ENCODE measurements at places on chromosomes 7 and 10.

DNA sequence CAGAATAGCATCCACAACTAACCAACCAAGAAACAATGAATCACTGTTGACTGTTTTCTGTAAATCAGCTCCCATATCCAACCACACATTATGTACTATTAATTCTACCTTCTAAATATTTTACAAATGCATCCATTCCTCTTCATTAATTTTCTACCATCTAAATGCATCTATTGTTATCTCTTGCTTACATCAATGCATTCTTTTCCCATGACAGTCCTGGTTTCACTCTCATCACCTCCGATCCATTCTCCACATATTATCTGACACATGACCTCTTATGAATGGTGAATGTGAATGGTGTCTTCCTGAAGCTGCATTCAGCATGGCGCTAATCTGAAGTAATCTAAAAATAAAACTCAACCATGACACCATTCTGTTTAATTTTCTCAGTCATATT lies 153.8 kb upstream of the CALCR start:
- no peak for DNase-seq

DNA sequence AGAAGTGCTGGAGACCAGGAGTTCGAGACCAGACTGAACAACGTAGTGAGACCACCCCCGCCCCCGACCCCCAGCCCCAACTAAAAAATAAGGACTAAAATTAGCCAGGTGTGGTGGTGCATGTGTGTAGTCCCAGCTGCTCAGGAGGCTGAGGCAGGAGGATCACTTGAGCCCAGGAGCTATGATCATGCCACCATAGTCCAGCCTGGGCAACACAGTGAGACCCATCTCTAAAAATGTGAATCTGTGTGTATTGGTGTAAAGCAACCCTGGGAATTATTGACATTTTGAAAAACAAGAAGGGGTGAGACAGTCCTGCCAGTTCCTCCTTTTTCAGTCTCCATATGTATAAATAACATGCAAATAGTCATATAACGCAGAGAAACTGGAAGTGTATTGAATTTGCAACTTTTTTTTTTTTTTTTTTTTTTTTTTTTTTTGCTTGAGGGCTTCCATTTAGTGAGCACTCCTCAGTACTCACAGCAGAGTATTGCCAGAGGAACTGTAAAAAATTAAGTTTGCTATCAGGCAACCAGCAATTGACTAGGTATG lies 3.4 kb upstream of the ITGB1 start:
- DNase-seq: no peak

- no peak for DNase-seq
Measured at GRCh38 chr7:73773700-73774517, 3.8 kb upstream of the CLDN3 start.

DNA sequence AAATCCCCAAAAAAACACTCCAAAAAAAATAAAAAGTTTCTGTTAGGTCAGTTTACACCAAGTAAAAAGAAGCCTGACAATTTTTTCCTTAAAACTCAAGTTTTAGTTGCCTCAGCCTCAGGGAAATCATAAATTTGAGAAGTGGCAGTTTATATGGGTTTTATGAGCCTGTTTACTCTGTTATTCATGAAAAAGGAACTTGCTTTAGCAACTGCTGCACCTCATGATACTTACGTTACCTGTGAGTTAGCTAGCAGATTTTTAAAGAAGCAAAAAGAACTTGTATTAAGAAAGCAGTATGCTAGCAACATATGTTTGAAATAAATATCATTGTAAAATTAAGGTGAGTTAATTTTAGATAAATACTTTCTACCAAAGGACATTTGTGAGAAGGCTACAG lies 1264.5 kb upstream of the PHF14 start:
- DNase-seq: no peak
